ENCODE measurements at places on chromosomes 3 and 15.

DNA sequence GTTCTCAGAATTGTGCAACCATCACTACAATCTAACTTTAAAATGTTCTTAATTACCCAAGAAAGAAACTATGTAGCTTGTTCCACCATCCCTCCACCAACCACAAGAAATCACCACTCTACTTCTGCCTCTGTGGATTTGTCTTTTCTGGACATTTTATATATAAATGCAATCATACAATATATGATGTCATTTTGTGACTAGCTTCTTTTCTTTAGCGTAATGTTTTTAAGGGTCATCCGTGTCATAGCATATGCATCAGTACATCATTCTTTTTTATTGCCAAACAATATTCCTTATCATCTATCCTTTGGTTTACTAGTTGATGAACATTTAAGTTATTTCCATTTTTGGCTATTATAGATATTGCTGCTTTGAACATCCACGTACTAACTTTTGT is 5.8 kb downstream of the ROBO2 start:
- no peak for DNase-seq

DNA sequence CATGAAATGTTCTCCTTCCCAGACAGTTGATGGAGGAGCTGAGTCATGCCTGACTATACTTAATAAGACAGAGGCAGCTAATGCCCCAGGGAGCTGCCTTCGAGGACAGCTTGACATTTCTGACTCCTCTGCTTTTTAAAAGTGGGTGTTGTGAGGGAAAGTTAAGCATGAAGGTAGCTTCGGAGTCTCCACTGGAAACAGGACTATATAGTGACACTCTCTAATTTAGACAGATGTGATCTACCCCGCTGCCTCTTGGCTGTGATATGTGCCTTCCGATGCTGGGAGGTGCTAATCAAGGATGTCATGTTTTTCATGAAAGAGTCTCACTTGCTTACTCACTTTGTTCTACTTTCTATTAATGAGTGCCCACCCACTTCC is 72.7 kb downstream of the IL1RAP start:
- DNase-seq, result no peak

GRCh38 chr3:45817831-45818522 is 21.6 kb upstream of the SLC6A20 start:
- no peak for DNase-seq

DNA sequence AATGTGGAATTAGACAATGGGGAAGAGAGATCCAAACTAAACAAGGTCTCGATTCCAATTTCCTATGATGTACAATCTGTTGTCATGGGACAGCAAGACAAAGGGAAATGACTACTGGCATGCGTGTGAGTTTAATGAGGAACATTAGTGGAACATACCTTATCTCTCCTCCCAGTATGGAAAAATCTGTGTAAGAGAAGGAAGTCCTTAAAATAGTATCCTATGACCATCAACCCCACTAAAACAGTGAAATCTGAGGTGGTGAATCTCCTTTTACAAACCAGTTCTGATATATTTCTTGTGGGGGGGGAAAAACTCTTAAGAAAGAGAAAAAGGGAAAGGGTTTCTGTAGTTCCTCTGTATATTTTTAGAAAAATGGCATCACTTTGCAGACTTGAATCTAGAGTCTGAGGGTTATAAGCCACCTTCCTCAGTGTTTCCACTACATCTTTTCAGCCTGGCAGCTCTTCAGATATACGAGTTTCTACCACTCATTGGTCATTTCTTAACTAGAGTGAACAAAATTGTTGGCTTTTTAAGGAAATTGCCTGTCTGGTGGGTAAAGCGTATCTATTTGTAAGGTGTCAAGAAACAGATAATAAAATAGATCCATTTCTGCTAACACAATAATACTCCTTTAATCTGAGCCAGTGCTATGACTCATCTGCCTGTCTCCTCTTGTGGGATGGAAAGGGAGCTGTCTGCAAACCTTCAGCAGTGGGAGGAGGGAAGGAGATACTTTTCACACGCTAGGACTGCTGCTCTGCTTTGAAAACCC is 3.0 kb upstream of the TNFAIP8L3 start:
- DNase-seq, result no peak
